Stimulated activated CD4-positive, alpha-beta T cell treated with anti-CD3 and anti-CD28 coated beads, Interleukin-1b, Interleukin-23, amount 100 ng/mL, for 1 hour (primary cell): ENCODE measurements at places on chromosomes 3 and 15.

DNA sequence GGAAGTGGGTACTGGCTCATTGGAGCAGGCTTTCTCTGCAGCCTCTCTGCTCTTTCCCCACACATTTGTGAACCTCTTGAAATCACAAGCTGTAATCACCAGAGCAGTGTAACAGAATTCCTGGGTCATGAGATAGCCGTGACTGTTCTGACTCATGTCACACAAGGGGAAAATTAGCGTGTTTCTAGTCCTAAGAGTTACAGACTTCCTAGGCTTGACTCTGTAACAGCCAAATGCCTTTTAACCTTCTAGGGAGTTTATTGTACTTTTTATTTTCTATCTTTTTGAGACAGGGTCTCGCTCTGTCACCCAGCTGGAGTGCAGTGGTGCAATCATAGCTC lies 54.7 kb upstream of the TRAK1 start:
- no peak for DNase-seq

DNA sequence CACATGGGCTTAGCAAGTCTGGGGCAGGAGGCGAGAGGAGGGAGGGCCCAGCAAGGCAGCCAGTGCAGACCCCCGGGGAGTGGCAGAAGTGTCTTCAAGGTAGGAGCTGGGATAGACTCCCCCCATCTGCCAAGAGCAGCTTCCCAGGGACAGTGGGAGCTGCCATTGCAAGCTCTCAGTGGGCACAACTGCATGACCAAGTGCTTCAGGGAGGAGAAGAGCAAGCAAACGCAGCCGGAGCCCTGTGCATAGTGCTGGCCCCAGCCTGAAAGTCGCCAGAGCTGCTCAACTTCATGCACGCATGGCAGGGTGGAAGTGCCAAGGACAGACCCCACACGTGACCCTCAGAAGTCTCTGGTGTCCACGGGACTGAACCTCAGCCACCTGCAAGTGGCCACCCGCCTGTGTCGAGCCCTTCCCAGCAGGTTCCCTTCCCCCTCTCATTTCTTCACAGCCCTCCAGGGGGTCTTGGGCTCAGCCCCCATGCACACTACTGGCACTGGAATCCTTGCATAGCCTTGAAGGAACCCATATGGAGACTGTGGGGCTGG lies 89.4 kb downstream of the PLXNA1 start:
- DNase-seq, result no peak

DNA sequence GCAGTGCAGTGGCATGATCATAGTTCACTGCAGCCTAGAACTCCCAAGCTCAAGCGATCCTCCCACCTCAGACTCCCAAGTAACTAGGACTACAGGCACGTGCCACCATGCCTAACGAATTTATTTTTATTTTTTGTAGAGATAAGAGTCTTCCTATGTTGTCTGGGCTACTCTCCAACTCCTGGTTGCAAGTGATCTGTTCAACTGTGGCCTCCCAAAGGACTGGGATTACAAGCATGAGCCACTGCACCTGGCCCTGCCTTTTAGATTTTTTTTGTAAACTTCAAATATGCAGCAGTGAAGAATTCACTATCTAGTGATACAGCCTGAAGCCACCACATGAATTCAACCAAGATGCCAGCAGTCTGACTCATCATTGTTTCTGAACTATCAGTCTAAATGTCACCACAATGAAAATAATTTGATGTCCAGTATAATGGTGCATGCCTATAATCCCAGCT lies 32.7 kb downstream of the UBXN7 start:
- DNase-seq, result no peak

- DNase-seq, result no peak
These were observed 494.1 kb upstream of the DPPA4 start for GRCh38 chr3:109831403-109831802.

GRCh38 chr3:133040696-133041523 lies 2.7 kb downstream of the TMEM108 start:
- no peak for DNase-seq

GRCh38 chr15:41622901-41623300 lies 37.3 kb upstream of the MGA start:
- DNase-seq, result no peak

DNA sequence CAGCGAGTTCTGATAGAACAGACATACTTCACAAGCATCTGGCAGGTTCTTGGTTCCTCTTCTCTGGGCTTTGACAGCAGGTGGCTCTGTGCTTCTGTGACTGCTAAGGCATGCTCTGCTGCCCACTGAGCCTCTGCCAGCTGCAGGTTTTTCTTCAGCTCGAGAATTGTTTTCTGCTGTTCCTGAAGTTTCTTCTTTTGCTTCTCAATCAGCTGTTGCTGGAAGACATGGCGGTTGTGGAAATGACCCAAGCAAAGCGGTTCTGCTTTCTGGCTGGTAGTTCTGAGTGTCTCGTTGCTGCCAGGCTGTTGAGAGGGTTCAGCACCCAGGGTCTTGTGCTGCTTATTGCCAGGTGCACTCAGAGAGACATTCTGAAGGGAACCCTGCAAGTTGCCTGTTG lies 50.8 kb downstream of the CCDC191 start:
- DNase-seq, result no peak

DNA sequence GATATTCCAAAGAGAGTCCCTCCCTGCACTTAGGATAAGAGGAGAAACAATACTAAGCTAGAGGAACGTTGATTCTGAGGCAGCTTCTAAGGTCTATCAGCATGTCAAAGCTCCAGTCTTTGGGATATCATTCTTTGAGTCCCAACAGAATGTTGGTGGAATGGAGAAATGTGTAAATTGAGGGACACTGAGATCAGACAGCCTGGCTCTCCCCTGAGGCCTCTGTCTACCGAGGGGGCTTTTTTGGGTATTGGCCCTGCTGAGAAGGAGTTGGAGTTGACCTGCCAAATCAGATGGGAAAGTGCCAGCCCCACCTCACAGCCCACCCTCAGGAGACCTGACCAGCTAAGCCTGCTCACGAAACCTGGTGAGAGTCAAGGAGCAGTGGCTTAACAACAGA lies 27.6 kb upstream of the LRTM1 start:
- no peak for DNase-seq

- DNase-seq, result no peak
These were observed 29.6 kb downstream of the LRRFIP2 start for GRCh38 chr3:37144806-37145205.

GRCh38 chr3:46453526-46454208 lies 11.0 kb downstream of the LTF start:
- DNase-seq, result no peak

GRCh38 chr3:170499562-170500156 lies 81.0 kb downstream of the CLDN11 start:
- no peak for DNase-seq

GRCh38 chr15:95541301-95541700 lies 789.2 kb upstream of the NR2F2 start:
- DNase-seq, result no peak

DNA sequence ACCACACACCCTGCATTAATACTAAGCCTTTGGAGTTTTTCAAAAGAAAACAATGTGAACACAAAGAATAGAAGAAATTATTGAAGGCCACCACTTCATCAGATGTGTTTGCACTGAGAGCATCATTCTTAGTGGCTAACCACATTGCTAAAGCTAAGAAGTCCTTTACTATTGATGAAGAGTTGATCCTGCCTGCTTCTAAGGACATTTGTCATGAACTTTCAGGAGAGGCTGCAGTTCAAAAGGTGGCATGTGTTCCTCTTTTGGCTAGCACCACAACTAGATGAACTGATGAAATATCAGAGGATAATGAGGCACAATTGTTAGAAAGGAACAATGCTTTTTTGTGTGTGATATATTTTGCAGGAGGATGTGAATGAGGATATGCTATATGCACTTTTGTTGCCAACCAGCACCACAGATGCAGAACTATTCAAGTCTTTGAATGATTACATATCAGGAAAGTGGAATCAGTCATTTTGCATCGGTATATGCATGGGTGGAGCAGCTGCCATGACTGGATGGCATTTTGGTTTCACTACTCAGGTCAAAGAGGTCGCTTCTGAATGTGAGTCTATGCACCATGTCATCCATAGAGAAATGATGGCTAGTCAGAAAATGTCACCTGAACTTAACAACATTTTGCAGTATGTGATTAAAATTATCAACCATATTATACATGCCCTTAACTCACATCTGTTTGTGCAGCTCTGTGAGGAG lies 2.5 kb upstream of the EID1 start:
- DNase-seq, result no peak

GRCh38 chr3:17432236-17432635 lies 310.2 kb downstream of the TBC1D5 start:
- no peak for DNase-seq

DNA sequence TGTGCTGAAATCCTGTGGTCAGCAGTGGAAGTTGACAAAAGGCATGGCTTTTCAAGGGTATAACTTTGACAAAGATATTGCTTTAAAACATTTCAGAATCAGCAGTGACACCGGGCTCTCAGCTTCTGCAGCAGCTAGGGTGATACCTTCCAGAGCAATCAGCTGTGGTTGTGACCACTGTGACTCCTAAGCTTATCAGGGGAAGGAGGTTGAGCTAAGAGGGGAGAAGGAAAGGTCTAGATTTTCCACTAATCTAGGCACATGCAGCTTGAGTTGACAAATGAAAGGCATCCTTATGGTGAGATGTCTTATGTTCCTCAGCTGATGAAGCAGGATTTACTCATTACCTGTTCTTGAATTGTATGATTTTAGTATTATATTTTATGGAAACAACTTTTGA lies 16.3 kb upstream of the LRRFIP2 start:
- no peak for DNase-seq

DNA sequence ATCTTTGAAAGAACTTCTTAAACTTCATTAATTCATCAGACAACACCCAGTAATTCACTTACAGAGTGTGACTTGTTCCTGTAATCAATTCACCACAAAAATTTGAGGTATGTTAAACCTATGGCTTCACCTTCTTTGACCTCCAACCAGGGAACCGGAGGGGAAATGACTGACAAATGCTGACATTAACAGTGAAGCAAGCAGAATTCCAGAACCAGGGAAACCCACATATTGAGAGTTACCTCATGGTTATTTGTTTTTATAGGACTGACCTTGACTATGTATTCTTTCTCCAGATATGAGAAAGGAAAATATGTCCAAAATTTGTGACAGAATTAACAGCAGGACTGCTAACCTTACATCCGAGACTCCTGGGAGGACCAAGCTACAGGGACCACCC lies 2.7 kb downstream of the P3H2 start:
- DNase-seq, result no peak

GRCh38 chr15:63718590-63719035 lies 115.1 kb downstream of the HERC1 start:
- no peak for DNase-seq

DNA sequence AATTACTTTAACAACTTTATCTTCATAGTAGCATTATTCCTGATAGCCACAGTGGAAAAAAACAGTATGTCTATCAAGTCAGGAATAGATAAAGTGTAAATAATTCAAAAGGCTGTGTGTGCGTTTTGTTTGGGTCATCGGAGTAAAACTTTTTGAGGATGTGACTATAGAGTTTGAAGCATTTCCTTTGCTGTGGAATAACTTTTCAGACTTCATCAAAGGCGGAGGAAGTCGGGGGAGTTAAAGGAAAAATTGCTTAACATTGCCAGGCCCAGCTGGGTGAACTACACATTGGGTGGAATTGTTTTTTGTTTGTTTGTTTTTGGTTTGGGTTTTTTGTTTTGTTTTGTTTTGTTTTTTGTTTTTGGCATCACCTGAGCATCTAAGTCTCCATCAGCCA lies 70.4 kb upstream of the CRTC3 start:
- DNase-seq, result no peak

GRCh38 chr3:187889601-187890404 lies 144.5 kb upstream of the BCL6 start:
- no peak for DNase-seq

- no peak for DNase-seq
These were observed 36.2 kb upstream of the PLSCR2 start for GRCh38 chr3:146505516-146505915.

DNA sequence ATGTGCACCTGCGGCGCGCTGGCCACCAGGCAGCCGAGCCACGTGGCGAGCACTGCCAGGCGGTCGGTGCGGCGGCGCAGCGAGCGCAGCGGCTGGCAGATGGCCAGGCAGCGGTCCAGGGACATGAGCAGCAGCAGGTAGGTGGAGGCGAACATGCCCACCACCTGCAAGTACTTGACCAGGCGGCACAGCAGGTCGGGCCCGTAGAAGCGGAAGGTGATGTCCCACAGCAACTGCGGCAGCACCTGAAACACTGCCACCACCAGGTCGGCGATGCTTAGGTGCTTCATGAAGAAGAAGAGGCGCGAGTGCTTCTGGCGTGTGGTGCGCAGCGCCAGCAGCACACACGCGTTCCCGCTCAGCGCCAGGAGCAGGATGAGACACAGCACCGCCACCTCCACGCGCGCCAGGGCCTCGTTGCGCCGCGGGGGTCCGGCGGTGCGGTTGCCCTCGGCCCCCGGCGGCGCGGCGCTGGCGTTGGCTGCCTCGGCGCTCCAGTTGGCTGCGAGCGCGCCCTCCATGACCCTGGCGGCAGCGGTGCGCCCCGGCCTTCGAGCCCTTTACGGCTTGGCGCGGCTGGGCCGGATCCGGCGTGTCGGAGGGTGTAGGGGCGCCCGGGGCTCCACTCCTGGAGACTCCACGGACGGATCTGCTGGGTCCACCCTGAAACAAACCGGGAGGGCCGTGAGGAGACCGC lies 1.6 kb downstream of the OXTR start:
- DNase-seq, result no peak
